ENCODE measurements at places on chromosomes 6 and 20.
A peak's percentile ranks its signal among the peaks of the same experiment; 100 is the strongest.

DNA sequence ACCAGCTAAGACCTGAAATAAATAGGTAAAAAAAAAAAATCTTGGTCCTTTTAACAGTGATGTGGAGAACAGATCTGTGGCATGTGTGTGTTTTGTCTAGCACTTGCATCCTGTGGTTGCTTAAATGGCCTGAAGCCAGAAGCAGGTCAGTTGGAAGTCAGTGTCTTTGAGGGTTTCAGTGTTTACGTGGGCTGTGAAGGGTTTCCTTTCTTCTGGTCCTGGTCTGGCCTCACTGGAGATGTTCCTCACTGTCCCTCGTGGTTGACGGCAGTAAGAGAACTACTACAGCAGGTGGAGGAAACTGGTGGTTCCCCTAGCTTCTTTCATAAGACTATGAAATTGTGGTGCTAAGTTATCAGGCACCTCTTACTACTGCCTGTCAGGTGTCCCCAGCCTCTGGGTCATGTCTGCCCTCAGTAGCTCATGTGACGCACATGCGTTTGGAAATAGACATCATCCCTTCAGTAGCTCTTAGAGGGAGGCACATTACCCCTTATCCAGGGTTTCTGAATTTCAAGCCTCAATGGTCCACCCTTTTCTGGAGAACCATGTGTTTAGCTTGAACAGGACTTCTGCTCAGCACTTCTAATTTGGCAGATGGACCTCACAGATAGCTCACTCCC, 59.4 kb upstream of the SCP2D1 start:
- no peak for DNase-seq

DNA sequence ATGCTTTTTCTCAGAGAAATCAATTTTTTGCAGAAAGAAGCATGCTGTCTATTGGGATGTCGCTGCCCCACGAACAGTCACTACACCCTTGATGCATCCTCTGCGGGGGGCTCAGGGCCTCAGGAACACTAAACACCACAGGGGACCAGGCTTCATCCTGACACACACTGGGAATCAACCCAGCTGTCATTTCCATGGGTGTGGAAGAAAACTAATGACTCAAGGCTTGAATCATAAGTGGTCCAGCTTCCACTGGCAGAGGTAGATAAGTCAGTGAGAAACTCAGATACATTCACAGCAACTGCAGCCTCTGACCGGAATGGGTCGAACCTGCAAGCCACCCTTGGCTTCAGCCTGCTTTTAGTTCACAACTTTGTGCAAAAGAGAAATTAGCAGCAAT, 81.3 kb upstream of the SPTLC3 start:
- DNase-seq: no peak

- no peak for DNase-seq
Measured at GRCh38 chr20:51810155-51811041, 8.1 kb upstream of the SALL4 start.

DNA sequence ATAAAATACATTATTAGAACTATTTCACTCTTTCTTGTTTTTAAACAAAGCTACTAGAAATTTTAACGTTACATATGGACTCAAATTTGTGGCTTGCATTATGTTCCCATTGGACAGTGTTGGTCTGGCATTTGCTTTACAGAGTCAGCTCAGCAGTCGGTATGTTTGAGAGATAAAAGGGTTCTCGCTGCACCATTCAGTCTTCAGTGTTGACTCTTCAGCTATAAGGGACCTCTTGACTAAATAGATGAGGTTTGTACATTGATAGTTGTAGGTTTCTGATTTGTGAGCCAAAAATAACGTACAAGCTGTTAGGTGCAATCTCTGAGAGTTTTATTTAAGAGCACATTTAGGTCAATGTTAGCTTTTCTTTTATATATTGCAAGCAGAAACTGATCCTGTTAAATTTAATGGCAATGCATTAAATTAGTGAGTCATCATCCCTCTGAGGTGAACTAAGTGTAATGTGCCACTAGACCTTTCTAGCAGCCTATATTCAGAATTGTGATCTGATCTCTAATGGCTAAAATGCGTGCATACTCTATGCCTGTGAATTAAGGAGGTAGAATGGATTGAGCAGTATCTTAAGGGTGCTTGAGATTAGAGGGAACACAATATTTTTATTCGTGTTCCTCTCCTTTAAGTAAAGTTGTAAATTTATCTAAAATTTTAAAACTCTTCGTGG, 485.6 kb upstream of the SYNCRIP start:
- DNase-seq: no peak

GRCh38 chr6:15355683-15356099, 109.8 kb downstream of the JARID2 start:
- no peak for DNase-seq

GRCh38 chr6:140061110-140062042, 686.9 kb upstream of the CITED2 start:
- DNase-seq: no peak

DNA sequence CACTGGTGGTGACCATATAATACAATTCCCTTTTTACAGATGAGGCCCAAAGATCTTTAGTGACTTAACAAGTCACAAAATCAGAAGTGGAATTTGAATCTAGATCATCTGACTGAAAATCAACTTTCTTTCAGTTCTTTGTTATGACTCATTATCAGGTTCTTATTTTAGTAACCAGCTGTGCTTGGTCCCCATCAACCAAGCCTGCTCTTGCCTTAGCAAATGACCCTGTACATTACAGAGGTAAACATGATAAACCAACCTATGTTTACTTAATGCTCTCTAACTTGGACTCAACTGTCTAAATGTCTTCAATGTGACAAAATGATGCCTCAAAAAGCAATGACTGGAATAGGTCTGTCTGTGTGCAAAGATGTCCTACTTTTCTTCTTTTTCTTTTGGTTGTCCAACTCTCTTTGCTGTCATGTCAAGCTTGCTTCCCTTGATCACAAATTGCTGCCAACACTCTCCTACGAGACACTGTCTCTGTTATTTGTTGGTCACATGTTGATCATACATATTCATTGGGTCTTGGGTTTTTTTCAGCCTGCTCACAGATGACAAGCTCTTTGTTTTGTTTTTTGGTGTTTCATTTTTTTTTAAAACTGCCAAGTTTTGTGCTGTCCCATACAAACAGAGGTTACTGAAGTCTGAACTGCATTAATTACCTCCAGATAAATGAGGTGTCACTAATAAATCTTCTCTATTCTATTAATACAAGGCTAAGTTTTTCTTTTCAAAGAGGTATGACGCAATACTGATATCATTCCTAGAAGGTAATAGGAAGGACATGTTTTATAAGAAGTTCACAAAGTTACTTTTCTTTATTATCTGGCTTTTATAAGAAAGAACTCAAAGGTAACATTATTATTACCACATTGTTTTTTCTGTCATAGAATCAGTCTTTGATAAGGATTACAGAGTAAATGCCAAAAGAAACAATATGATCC, 62.2 kb upstream of the PLN start:
- no peak for DNase-seq

DNA sequence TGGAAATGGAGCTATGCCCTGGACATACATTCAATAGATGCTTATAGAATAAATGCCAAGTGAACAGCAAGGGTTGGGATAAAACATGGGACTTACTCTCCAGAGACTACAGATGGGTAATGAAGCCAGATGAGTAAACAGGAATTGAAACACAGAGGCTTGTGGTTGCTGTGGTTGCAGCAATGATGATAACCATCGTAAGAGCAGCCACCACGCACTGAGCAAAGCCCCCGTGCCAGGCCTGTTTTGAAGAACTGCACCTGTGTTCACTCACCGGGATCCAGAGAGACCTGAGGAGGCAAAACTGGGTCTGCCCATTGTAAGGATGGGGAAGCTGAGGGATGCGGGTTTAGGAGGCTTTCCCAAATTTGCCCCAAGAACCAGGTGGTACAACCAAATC, 431.1 kb upstream of the CDH4 start:
- no peak for DNase-seq

DNA sequence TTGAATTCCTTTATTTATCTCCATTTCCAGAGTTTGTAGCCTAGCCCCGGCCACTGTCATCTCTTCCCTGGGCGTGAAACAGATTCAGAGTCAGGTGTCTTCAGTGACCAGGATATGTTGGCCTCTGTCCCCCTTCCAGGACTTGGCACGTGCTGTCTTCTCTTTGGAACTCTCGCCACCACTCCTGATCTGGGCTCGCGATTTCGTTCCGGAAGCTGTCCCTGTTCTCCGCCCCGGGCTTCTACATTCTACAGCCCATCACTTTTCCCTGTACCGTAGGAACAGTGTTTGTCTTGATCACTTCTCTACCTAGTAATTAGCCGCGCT, 739 bp downstream of the GSS start:
- DNase-seq: peak; percentile 30

DNA sequence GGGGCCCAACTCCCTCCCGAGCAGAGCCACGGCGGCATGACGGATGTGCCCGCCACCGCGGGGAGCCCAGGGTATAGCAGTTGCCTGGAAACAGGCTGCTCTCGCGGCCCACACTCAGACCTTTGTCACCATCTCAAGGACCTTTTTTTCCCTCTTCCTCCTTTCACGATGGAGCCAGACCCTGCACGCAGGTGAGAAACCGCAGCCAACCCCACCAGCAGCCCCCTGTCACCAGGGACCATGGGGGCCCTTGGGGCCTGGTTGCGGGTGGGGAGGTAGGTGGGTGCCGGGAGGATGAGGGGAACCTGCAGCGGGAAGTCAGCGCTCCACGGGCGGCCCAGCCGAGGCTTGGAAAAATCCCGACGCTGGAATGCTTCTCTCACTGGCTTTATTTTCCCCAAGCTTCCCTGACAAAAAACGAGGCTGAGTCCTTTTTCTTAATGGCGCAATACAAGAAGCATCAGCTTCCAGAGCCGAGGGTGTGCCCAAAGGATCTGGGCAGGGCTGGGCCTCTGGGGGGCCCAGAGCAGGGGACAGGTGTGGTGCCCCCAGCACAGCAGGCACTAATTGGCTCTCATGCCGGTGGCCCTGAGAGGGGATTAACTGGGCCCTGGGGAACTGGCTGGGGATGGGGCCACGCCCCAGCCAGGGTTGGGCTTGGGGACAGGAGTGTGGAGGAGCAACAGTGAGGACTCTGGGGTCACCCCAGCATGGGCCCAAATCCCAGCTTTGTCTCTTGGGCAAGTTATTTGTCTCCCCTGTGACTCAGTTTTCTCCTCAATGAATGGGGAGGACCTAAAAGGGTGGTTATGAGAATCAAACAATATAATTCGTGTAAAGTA, 23.9 kb downstream of the NOL4L start:
- no peak for DNase-seq

GRCh38 chr20:31894980-31895675, 24.7 kb downstream of the TTLL9 start:
- peak; percentile 71 for DNase-seq

DNA sequence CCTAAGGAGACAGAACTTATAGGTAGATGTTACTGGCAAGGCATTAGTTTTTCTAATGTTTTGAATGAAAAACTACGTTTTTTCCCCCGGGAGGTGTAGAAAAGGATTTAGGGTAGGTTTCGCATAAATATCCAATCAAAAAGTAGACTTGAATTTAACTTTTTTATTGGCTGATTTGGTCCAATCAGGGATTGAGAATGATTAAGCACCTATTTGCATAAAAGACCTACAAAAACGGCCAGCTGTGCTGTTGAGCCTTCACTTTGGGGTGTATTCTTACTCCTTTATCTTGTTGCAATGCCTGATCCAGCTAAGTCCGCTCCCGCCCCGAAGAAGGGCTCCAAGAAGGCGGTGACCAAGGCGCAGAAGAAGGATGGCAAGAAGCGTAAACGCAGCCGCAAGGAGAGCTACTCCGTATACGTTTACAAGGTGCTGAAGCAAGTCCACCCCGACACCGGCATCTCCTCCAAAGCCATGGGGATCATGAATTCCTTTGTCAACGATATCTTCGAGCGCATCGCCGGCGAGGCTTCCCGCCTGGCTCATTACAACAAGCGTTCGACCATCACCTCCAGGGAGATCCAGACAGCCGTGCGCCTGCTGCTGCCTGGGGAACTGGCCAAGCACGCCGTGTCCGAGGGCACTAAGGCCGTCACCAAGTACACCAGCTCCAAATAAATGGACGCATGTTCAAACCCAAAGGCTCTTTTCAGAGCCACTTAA, 113.5 kb upstream of the BTN3A2 start:
- DNase-seq: peak; percentile 66

DNA sequence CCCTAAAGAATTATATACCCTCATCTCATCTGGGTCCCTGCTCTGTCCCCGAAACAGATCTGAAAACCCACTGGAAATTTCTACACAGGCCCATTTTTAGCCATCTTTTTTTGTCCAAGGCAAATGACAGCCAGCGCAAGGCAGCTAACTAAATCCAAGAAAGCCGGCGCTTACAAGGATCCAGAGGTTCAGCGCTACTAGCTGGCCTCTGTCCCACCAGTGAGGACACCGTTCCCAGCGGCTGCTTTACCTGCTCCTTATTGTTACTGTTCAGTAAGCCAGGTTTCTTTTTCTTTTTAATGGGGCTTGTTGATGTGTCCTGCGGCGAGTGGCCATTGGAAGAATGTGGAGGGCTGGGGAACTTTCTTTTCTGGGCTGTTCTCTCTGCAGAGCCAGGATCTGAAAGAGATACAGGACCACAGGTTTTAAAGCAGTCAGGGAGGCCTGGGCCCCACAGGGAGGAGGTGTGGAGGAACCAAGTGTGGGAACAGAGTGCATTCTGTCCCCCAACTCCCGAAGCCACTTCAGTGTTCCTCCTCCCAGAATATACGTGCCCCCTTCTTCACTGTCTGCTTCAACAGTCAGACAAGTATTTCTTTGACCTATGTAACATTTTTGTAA, 46.6 kb downstream of the ZMYND8 start:
- peak; percentile 86 for DNase-seq

DNA sequence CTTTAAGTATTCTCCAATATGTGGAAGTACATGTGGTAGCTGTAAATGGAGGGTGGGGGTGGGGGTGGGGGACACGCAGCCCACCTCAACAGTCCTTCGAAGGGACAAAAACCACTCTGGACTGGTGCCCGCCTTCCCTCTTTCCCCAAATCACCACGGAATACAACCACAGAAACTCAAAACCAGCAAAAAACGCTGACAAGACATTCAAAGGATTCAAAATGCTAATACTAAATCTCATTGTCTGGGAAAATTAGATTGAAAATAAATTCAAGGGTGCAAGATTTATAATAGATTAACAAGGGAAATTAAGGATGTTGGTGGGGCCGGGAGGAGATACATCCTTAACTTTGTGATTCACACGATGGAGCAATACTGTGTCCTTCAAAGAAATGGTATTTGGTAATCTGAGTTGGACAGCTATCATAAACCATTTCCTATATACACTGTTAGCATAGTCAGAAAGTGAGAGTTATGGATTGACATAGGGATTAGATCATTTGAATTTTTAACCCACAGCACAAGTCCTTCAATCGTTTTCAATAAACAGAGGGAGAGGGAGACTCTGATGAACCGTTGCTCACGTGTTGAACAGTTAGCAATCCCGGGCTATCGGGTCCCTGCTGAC, 766 bp upstream of the TBC1D22B start:
- no peak for DNase-seq

Measured in thyroid gland (tissue), 4 donors.